ENCODE measurements at places on chromosomes 13 and 19. TPM values are rescaled to one million over a fixed set of nuclear protein-coding genes. Genes with fewer than 3 reads are reported as not detected.
A peak's percentile ranks its signal among the peaks of the same experiment; 100 is the strongest.

DNA sequence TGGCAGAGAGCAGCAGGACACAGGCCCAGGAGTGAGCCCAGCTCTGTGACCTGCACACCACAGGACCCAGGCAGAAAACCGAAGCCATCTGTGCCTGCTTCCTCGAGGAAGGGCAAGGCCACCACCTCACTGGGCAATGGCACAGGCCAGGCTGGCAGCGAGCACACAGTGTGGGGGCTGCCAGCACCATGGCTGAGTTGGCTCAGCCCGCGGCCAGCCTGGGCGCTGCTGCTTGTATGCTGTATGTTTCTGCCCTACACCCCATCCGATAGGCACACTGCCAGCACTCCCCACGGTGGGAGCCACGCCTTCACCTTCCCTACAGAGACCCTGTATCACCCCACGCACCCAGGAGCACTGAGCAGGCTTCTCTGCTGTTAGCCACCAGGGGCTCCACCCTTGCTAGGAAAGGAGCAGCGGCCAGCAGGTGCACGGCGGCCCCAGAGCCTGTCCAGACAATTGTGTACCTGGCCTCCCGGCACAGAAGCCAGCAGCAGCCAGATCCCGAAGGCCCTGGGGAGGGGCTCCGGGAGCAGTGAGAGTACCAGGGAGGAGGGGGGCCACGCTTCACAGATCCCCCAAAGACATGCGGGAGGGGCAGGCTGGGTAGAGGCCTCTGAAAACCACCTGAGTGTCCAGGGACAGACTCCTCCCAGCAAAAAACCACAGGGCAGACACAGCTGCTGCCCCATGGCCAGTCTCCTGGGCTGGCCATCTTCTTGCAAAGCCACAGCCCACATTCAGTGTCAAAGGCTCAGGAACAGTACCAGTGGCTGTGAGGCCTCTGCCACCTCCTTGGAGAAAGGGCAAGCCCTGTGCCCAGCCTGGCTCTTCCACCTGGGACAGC lies 56.1 kb downstream of the MLLT1 start:
- no peaks in the 10 kb centered on the region for H3K27me3 ChIP-seq
- no peak for DNase-seq
- H3K4me1 ChIP-seq = no peaks in the 10 kb centered on the region
- H3K36me3 ChIP-seq = peaks cover 23% of the 10 kb centered on the region
- no peak overlapping the region for H3K4me3 ChIP-seq
- H3K27ac ChIP-seq = no peak overlapping the region

The FCAR gene
- not detected for total RNA-seq

The ATP8B3 gene
- 8.7 TPM for total RNA-seq

DNA sequence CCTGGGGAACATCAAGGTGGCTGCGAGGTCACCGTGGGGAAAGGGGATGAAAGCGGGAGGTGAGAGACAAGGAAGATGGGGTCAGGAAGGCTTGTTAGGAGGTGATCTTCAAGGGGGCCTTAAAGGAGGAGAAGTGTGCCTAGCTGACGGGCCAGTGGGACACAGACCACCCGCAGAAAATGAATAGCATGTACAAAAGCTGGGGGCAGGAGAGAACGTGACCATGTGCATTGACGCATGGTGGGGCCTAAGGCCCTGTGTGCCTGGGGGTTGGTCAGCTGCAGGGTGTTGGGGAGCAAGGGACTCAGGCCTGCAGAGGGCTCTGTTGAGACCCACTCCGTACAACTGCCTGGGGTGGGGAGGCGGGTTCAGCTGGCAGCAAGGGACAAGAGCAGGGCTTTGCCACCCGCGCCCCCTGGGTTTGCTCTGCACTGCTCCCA lies 5.9 kb downstream of the RAB8A start:
- peak; percentile 51 for DNase-seq
- H3K27me3 ChIP-seq = no peaks in the 10 kb centered on the region
- H3K4me3 ChIP-seq = no peak overlapping the region
- no peaks in the 10 kb centered on the region for H3K4me1 ChIP-seq

DNA sequence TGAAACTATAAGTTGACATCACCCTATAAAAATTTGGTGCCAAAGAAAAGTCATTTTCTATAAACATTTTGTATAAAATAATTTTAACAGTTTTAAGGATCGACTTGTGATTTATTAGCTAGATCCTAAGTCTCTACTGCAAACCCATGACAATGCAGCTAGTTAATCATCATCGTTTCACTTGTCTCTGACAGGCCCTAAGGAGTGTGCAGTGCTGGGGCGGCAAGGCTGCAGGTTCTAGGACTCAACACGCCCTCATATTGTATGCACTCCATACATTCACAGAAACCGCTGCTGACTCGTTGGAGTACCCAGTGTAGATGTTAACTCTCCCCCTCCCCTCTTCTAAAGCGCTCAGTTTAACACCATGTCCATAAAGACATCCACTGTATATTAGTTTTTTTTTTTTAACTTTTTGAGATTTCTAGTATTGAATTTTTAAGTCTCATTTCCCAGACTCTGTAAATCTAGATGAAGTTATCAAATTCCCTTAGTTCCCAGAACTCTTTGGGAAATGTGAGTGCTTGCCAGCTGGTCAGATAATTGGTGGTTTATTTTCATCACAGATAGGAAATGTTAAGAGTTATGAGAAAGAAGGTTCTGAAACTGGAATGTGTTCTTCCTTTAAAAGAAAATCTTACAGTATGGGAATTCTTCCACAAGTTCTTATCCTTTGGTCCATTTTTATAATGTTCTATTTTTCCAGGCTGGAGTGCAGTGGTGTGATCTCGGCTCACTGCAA lies 162.8 kb upstream of the RNF113B start:
- H3K4me1 ChIP-seq = no peaks in the 10 kb centered on the region
- no peaks in the 10 kb centered on the region for H3K27me3 ChIP-seq
- DNase-seq = no peak
- no peak overlapping the region for H3K27ac ChIP-seq
- peaks cover 9% of the 10 kb centered on the region for H3K36me3 ChIP-seq
